Right renal pelvis (tissue), 4 donors: ENCODE measurements at places on chromosomes 12 and 14. TPM values are rescaled to one million over a fixed set of nuclear protein-coding genes. Genes with fewer than 3 reads are reported as not detected.

- DNase-seq = no peak
Measured at GRCh38 chr12:14424545-14424944, 59.1 kb downstream of the ATF7IP start.

Gene NGB
- not detected for polyA plus RNA-seq

DNA sequence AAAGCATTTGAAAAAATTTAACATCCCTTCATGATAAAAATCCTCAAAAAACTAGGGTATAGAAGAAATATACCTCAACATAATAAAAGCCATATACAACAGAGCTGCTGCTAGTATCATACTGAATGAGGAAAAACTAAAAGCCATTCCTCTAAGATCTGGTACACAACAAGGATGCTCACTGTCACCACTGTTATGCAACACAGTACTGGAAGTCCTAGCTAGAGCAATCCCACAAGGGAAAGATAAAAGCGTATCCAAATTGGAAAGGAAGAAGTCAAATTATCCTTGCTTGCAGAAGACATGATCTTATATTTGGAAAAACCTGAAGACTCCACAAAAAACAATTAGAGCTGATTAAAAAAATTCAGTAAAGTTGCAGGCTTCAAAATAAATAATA, 114.9 kb downstream of the HELB start:
- DNase-seq = no peak

GRCh38 chr14:20419419-20419818, 6.1 kb upstream of the TEP1 start:
- no peak for DNase-seq

Gene TAS2R10
- 2.0 TPM for polyA plus RNA-seq
